NCI-H1930 (cell line): ENCODE measurements at places on chromosomes 7 and 10.

GRCh38 chr10:30602747-30603146, 26.8 kb downstream of the LYZL2 start:
- no peak for DNase-seq

- DNase-seq = no peak
These were observed 544.5 kb upstream of the SORCS1 start for GRCh38 chr10:107708981-107709380.

GRCh38 chr7:3569643-3570042, 268.6 kb downstream of the SDK1 start:
- no peak for DNase-seq

GRCh38 chr7:104206841-104207240, 972 bp downstream of the ORC5 start:
- no peak for DNase-seq

GRCh38 chr7:148694631-148695030, 4.1 kb upstream of the CUL1 start:
- no peak for DNase-seq

- no peak for DNase-seq
These were observed 222.1 kb downstream of the ARL4A start for GRCh38 chr7:12909483-12909882.

GRCh38 chr10:22253580-22253882, 35.7 kb upstream of the EBLN1 start:
- no peak for DNase-seq

GRCh38 chr10:110797416-110797815, 74.3 kb upstream of the PDCD4 start:
- no peak for DNase-seq
